ENCODE measurements at places on chromosomes 16 and 17.
A peak's percentile ranks its signal among the peaks of the same experiment; 100 is the strongest.

DNA sequence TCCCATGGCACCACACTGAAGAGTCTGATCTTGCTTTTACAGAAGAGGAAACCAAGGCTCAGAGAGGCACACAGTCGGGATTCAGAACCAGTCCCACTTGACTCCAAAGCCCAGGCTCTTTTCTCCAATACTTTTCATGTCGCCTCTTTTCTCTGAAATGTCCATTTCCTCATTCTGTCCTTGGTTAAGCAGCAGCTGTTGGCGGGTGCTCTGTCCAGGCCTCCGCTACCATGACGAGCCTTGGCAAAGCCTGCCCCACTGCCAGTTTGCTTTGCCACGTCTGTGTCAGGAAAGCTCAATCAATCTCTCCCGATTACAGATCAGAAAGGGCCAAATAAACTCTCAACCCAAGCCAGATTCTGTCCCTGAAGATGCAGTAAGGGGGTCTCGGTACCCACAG, 9.1 kb upstream of the CEP295NL start:
- no peak for DNase-seq

DNA sequence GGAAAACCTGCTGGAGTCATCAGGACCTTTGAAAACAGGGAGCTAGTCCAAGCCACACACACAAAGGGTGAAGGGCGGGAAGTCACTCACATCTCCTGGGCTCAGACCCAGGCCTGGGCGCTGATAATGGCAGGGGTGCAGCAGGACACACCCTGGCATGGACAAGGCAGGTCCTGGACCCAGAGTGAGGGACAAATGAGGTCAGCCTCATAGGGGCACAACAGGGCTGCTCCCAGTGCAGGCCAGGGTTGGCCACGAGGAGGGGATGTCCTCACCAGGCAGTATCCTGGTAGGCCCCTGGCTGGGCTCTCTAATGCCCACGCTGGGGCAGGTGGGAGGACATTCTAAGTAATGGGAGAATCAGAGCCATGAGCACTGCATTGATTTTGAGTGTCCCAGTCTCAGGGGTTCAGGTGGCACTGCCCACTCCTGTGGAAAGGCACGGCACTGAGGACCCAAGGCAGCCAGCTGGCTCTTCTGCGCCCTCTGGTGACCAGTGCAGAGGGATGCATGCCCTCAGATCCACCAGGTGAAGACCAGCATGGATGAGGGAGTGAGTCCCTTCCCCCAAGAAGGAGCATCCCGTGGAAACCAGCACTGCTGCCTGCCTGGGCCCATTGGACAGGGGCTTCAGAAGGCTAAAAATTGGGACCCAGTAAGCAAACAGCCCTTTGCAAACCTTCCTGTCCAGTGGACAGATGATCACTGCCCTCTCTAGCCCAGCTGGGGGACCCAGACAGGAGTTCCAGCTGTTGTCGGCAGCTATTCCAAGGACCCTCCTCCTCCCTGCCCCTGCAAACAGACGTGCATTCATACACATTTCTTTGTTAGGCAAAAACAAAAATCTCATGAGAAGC, 23.4 kb upstream of the SREBF1 start:
- DNase-seq = peak; percentile 85

DNA sequence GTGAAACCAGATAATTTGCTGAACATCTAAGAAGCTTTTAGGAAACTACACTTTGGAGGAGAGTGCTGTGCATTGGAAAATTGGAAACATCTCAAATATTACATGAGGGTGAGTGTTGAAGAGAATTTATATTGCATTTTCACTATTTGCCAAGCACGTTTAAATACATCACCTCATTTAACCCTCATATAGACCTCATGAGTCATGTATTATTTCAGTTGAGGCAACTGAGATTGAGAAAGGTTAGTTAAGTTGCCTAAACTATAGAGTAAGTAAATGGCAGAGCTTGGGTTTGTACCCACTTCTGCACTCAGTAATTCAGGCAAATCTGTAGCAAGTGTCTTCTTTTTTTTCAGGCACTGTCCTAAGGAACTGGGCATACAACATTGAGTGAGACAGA, 3.7 kb upstream of the NLK start:
- no peak for DNase-seq

GRCh38 chr17:58270476-58271215, 10.1 kb downstream of the MPO start:
- DNase-seq = no peak

DNA sequence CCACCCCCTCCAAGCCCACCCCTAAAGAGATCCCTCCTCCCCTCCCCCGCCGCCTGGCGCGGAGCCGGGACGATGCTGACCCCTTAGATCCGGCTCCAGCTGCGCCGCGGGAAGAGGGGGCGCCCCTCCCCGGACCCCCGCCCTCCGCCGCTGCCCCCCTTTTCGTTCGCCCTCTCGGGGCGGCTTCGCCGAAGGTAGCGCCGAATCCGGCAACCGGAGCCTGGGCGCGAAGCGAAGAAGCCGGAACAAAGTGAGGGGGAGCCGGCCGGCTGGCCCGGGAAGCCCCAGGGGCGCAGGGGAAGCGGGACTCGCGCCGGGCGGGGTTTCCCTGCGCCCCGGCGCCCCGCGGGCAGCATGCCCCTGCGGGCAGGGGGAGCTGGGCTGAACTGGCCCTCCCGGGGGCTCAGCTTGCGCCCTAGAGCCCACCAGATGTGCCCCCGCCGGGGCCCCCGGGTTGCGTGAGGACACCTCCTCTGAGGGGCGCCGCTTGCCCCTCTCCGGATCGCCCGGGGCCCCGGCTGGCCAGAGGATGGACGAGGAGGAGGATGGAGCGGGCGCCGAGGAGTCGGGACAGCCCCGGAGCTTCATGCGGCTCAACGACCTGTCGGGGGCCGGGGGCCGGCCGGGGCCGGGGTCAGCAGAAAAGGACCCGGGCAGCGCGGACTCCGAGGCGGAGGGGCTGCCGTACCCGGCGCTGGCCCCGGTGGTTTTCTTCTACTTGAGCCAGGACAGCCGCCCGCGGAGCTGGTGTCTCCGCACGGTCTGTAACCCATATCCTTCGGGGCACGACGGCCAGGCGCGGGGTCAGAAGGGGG, 623 bp downstream of the CACNA1G start:
- no peak for DNase-seq

GRCh38 chr17:10384175-10384574, 11.4 kb upstream of the MYH13 start:
- DNase-seq = no peak

DNA sequence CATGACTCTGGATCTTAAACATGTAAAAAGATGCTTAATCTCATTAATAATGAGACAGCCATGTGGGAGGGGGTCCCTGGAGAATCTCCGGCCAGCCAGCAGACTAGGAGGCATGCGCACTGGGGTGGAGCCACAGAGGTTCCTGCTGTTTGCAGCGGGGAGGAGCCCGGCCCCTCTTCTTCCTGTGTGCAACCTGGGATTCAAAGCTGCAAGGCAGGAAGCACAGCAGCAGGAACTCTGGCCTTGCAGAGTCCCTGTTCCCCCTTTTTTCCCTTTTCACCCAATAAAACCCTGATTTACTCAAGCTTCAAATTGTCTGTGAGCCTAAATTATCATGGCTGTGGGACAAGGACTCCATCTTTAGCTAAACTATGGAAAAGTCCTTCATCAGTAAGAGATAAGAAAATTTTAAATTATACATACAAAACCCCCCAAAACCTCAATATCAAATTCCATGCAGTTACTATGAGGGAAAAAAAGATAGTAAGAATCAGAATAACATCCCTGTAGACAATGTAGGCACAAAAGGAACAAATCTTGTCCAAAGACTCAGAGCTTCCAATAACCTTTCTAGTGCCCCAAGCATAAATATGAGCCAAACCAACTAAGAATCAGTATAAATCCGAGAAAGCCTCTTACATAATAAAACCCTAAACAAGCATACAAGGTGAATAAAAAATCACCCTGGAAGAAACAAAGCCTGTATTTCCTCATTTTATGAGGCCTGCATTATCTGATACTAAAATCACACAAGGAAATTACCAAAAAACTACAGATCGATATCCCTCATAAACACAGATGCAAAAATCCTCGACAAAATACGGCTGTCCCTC, 12.1 kb downstream of the CFDP1 start:
- peak; percentile 79 for DNase-seq

DNA sequence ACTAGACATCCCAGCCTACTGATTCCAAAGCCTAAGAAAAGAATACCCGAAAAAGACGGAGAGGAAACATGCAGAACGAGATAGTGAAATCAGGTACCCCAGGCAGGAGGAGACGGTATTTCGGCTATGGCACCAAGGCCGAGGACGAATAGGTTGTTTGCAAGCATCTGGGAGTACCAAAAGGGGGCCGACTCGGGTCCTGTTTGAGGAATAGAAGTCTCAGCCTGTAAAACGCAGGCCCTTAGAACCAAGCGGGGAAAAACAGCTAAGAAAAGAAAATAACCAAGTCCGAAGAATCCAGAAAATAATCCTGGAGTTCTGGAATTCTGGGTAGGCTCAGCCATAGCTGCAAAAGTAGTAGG, 537 bp downstream of the SLC35B1 start:
- DNase-seq = no peak

DNA sequence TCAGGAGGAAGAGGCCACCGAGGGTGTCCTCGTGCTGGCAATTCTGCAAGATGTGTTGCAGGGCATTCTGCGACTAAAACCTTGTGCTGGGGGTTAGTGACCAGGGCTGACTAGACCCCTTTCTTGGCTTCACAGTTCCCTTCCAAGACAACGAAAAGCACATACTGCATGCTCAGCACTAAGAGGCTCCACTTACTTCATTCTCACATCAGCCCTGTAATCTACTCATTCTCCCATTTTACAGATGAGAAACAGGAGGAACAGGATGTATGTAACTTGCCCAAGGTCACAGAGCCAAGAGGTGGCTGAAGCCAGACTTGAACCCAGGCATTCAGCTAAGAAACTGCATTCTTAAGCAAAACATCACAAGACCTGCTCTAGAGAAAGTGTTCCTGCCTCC, 5.3 kb upstream of the PHOSPHO1 start:
- DNase-seq = no peak

Measured in sciatic nerve (tissue), 2 donors.